ENCODE measurements at places on chromosomes 13 and 19.
A peak's percentile ranks its signal among the peaks of the same experiment; 100 is the strongest.

DNA sequence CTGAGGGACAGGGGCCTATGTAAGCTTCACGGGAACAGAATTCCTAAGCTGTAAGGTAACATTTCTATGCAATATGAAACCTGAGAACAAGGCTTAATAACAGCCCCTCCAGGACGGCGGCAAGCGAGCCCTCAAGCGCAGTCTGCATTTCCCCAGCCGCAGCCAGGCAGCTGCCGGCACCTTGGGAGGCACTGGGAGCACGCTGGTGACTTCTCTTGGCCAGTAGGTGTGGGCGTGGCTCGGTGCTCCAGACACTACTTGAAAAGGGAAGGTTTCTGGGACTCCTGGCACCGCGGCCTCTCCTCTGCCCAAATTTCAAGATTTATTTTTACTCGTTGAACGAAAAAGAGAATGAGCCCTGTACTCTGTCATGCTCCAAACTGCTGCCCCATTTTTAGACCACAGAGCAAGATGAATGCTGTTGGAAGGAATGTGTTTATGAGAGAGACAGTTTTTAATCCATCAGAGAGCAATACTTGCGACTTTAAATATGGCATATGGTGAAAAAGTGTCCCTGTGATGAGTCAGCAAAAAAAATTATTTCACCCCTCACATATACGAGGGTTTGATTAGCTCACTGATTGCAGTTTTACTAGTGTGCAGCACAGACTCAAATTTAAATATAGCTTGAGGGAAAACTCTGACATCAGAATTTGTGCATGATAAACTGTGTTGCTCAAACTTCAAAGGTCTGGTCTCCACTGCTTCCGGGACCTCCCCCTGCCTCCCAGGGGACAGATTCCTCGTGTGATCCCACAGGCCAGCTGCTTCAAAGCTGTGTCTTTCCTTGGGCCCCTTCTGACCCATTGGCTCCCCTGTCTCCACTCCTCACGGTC lies 81.2 kb downstream of the COL4A2 start:
- DNase-seq = no peak

- DNase-seq = no peak
Measured at GRCh38 chr13:24985896-24986295, 110.0 kb upstream of the PABPC3 start.

DNA sequence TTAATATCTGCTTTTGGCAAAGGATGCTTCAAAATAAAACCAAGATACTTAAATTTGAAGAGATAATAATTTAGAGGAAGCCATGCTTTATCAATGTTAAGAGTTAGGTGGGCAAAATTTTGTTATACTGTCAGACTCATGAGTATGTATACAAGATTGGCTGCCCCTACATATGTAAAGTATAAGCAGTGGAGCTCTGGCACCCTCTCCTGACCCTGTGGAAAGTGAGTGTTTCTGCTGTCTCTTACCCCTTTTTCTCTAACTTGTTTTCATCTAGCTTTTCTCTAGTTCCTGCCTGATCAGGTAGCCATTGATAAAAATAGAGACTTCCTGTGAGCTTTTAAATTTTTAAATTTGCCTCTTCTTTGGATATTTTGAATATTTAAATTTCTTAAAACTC lies 710.9 kb upstream of the SPRY2 start:
- no peak for DNase-seq

GRCh38 chr13:79477968-79478367 lies 3.0 kb upstream of the NDFIP2 start:
- DNase-seq = no peak

- DNase-seq = no peak
Measured at GRCh38 chr13:38167164-38167822, 182.4 kb upstream of the UFM1 start.

- no peak for DNase-seq
Measured at GRCh38 chr13:104460554-104460953, 1394.3 kb upstream of the SLC10A2 start.

DNA sequence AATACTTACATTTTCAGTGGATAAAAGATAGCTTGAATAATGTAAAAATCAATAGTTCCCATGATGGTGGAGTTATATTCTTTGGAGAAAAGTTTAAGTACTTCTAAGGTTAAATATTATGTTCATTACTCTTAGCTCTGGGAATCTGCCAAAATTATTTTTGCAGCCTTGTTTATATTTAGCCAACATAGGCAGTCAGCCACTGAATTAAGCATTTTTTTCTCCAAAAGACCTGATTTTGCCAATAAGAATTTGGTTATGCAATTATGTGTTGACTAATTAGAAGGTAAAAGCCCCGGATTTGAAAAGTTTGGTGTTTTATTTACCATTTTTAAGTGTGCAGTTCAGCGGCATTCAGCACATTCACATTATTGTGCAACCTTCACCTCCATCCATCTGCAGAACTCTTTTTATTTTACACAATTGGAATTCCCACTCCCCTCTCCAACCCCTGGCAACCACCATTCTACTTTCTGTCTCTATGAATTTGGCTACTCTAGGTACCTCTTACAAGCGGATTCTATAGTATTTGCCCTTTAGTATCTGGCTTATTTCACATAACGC lies 90.1 kb upstream of the C1QTNF9B start:
- no peak for DNase-seq

GRCh38 chr13:93172109-93172508 lies 54.5 kb upstream of the GPC6 start:
- no peak for DNase-seq

- DNase-seq = no peak
Measured at GRCh38 chr13:42981317-42981716, 10.7 kb downstream of the EPSTI1 start.

- DNase-seq = peak; percentile 12
Measured at GRCh38 chr19:15107061-15108010, at the start of gene SYDE1. TSS of gene SYDE1 (plus strand) at chr19:15107401. CDS start at chr19:15107434, 33 bp downstream.

DNA sequence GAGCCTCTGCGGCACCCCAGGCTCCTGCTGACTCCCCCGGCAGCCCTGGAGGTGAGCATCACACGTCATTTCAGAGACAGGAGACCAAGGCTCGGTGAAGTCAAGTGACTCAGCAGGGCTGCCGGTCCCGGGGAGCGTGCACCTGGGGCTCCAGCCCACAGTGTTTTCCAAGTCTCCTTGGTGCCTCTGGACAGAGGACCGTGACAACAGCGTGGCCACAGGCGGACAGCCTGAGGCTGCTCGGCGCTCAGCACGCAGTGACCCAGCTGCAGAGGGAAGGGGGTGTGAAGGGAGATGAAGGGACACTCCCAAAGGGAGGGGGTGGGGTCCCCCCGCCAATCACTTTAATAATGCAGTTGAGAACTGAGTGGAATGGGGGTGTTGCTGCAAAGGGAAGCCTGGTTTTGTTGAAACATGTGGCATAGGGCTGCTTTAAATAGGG lies 17.5 kb upstream of the ASPDH start:
- no peak for DNase-seq

DNA sequence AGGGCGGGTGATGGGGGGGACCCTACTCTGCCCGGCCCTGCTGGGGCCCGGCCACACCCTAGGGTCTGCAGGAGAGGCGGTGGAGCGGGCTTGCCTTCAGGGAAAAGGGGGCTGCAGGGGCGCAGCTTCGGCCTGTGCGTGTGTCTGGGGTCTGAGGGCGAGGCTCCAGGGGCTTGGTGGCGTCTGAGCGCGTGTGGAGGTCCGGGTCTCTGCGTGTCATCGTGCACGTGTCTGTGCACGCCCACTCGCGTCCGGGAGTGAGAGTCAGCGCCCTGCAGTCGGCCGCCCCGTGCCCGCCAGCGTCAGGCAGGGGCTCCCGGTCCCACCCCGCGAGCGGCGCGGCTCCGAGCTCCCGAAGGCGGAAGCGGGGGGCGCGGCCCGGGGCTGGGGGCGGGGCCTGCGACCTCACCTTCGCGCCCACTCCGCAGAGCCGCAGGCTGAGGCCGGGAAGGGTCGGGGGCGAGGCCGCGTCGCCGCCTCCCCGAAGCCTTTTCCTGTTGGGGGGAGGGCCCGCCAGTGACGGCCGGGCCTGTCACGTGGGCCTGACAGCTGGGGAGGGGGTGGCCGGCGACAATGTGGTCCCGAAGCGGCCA lies at the start of gene ARHGAP45:
Gene ARHGAP45, plus strand, starts transcription at position 420 of the 593 bp plus-strand sequence. CDS start 239 bp downstream, outside the sequence.
- peak; percentile 69 for DNase-seq

DNA sequence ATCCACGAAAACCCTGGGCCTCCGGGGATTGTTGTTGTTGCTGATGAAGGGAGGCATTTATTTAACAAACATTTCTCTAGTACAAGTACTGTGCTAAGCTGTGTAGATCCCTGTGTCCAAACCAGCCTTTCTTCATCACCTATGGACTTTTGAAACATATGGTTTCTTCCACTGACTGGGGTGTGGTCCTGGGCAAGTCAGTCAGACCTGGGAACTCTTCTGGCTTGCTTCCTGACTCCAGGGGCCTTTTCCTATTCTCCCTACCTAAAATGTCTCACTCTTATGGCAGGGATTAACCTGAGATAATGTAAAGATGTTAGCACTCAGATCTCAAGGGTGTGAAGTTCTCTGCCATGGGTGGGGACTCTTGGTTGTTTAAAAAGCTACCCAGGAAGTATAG lies 46.8 kb downstream of the EFNB2 start:
- DNase-seq = no peak

DNA sequence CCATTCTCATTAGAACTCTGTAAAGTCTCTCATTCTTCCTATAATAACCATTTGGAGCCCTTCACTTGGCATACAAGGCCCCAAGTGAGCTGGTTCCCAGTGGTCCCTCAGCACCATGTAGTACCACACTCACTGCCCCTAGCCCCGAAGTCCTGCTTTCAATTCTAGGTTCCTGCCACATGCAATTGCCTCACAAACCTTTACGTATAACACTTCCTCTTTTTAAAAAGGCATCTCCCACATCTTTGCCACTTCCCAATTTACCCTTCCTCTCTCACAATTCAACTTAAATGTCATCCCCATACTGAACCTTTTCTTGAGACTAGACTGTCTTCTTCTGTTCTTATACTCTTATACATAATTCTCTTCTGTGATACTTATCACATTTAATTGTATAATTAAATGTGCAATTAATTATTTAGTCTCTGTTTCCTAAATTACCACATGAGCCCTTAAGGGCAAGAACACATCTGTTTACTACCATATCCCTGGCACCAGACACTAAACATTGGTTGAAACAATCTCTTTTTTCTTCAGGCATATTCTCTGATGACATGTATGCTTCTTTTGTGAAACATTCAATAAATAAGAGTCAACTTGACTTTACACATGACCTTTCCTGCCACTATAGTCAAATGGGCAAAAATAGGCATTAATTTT lies 304.0 kb downstream of the SPRY2 start:
- no peak for DNase-seq

DNA sequence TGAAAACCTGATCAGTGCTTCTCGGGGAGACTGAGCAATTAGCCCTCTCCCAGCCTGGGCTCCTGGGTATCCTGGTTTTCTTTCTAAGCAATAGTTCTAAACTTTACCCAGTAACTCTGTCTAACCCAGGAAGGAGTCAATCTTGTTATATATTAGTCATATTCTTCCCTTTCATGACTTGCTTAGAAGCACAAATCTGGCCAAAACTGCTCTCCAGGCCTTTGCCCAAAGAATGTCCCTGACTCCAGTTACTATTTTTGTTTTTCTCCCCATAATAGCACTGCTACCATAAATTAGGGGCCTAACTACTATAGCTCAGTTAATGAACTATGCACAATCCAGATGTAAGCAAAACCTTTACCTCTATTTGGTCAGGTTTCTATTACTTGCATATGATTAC lies 355.8 kb upstream of the HTR2A start:
- DNase-seq = no peak

Data from stimulated activated CD8-positive, alpha-beta memory T cell treated with anti-CD3 and anti-CD28 coated beads, Interleukin-7, amount 100 ng/mL, for 4 hours (primary cell).